ENCODE measurements at places on chromosomes 3 and 15.

- peak; percentile 33 for DNase-seq
These were observed 729 bp upstream of the ZBTB11 start for GRCh38 chr3:101677436-101678286.

DNA sequence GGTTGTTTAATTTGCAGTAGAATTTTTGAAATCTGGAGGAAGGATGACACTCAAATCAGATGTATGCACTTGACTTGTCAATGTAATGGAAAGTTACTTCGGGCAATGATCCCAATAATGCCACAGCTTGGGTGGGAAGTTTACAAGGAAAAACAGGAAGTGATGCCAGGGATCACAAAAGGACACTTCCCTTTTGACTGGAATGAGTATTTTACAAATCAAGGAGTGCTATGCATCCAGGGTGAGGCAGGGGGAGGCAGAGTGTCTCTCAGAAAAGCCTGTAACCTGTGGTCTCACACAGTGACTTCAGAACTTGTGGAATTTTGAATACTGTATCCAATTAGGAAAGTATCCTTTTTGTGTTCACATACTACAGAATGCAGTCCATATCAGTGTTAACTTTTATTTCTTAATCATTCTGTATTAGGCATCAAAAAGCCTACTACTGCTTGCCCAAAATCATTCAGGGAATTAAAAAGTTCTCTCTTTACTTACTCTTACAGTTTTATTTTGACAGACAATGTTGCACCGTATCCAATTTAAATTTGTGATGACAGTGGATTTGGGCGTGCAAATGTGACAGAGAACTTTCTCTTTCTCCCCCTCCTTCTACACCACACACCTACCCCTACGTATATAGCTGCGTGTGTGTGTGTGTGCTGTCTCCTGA is 445.1 kb downstream of the MECOM start:
- peak; percentile 14 for DNase-seq

DNA sequence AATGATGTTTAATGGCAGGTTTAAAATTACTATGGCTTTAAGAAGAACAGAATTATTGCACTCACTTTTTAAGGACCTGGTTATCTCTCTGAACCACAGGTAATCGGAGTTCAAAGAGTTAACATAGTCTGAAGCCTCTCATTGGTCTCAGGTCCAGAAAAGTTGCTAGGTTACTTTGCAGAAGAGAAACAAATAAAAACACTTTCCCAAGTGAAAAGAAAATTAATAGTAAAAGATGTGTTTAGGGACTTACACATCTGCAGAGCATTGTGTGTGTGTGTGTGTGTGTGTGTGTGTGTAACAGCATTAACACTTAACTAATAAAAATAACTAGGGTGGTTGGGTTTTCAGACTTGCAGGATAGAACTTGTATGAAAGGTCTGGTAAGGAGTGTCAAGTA is 1.0 kb downstream of the MASP1 start:
- no peak for DNase-seq

- no peak for DNase-seq
These were observed 175.4 kb upstream of the TP63 start for GRCh38 chr3:189455641-189456417.

DNA sequence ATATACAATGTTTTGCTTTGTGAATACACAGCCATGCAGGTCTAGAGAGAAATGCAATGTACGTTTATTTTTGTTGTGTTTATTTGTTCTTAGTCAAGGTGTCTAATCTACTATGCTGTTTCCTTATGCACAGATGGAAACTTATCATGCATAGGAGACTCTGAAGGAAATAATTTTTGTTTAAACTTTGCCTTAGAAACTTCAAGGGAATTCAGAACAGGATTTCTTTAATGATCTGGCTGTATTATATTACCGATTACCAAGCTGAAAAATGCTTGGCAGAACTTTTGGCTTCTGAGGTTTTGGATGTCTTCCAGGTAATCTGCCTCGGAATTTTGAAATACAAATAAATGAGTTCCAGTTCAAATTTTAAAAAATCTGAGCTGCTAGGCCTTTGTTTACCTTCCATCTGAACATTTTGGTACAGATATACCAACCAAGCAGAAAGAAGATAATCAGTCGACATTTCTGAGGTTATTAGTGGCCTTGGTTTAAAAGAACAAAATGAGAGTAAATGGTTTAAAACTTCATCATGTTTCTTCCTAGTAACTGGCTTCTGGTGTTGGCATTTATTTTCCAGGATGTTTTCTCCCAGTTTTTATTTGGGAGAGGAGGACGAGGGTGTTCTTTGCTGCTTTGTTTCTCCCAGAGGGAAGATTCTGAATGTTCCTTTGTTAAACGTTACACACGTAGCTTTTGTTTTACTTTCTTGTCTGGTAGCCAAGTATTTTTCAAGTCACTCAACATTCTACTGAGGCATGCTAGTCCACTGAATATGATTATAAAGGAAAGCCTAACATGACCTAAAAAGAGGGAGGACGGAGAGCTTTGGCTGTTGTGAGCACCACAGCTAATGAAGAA is 421.8 kb upstream of the TBL1XR1 start:
- no peak for DNase-seq

DNA sequence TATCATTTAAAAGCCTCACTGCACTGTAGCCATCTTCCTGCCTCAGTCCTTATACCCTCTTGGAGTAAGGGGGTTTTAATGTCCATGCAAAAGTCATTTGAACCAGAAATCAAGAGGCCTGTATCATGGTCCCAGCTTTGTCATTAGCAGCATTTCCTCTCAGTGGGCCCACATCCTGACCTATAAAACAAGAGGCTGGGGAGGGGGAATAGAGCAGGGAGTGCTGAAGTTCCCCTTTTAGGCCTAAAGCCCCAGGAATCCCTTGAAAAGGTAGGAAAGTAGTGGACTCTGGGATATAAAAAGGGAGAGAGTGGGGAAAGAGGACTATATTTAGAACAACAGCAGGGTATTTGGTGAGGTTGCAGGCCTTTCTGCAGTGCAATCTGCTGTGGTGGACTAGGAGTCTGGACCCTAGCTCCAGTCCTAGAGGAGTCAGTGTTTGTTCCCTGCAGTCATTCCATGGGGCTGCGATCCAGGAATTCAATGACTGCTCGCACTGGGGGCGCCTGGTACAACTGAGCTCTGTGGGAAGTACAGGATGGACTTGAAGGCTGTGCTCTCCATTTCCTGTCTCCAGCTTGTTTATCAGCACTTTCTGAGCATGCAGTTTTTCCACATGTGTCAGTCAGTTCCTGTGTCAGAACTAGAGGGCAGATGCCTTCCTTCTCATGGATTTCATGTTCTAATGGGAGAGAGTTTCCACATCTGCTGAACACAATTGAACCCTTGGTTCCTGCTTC is 46.8 kb downstream of the PDHB start:
- DNase-seq: no peak

- no peak for DNase-seq
These were observed 706.3 kb downstream of the PDCD6IP start for GRCh38 chr3:34504775-34505174.

DNA sequence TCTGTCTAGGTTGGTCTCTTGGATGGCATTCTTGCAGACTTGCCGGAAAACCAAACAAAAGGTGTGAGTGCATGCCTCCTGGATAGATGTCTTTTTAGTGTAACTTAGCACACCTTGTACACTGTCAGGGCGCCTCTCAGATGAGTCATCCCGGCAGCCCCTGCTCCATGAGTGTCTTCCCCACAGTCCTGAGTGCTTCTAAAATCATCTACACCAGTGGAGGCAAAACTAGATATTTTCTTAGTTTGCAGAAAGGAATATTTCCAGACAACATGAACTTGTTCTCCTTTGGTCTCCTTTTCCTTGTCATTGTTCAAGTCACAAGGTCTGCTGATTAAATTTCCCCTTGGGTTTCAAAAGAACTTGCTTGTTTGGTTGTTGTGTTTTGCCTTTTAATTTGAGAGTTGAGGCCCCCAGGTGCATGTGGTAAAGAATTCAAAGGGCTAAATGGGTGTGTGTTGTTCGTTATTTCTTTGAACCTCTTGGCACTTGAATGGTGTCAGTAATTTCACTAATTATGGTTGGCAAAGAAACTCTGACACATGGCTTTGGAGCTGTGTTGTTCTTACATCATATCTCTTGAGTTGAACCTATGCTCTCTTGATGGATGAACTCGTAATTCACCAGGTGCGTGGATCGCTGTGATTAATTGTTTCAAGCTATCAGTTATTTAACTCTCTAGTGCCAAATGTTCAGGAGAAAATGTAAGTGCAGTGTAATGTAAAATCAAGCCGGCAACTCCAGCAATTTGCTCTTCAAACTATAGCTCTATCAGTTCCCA is 98.2 kb downstream of the IGF1R start:
- peak; percentile 56 for DNase-seq

DNA sequence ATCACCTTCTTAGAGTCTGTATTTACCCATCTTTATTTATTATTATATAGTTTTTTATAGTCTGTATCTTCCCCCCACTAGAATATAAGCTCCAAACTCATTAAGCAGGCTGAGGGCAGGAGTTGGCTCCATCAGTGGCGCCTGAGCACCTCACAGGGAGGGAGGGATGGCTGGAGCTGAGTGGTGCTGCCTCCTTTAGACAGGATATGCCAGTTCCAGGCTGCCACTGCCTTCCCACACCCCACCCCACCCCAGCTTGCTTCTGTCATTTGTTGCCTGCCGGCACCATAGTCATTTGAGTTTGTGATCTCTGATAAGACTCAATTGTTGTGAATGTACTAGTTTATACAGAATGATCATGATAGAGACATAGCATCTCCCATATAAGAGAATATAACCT is 85.5 kb downstream of the KLHL25 start:
- DNase-seq: no peak

DNA sequence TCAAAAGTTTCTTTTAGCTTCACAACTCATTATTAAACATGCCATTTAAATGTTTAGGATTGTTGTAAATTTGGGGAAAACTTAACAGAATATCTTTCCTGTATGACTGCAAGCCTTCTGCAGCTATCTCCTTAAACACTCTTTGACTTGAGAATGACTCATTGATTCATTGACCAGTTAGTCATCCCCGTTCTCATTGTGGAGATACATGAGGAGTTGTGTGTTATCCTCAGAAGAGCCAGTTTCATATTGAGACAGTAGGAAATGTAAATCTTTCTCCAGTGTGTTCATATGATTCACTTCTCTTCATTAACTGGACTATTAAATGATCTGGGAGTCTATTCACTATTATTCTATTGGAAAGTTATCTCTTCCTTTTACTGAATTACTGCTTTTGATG is 83.0 kb downstream of the CRYGS start:
- peak; percentile 32 for DNase-seq

DNA sequence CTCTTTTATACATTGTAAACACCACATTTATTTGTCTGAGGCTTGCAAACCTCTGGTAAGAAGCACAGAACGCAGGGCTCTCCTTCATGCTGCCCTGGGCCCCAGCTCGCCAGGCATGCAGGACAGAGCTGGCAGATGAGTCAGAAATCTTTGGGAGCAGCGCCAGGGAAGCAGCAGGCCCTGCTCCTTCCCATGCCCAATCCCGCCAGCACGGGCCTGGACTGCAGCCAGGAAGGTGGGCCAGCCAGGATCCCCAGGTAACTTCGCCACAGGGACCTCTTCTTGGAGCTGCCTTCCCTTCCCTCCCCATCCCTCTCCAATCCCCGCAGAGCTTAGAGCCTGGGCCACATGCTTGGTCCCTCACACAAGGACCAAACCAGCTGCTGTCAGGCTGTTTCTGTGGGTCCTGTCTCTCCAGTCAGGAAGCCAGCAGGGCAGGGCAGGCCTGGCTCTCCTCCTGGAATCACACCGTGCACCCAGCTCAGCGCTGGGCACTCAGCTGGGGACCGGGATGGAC is 8.8 kb downstream of the STOML1 start:
- no peak for DNase-seq

- DNase-seq: no peak
These were observed 16.6 kb downstream of the ANKRD28 start for GRCh38 chr3:15781131-15781530.

DNA sequence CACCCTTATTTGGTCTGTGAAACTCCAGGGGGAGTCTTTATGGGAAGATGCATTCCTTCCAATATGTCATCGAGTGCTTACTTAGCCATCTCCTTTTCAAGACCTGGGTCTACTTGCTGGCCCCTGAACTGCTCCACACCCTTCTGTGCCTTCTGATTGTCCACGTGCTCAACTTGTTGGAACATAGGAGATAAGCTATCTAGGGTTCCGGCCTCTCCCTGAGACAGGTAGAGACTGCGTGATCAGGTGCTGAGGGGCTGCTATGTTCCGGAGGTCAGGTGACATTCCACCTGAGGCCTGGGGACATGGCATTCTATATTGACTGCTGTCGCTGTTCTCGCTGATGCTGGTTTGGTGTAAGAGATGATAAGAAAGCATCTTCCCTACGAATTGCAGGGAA is 65.6 kb downstream of the ATP1B3 start:
- no peak for DNase-seq

- DNase-seq: no peak
These were observed 310.6 kb downstream of the MAGI1 start for GRCh38 chr3:65728138-65728537.

- DNase-seq: peak; percentile 62
These were observed at the start of gene UTS2B for GRCh38 chr3:191329654-191330529. TSS of gene UTS2B (minus strand) at chr3:191330526. CDS start at chr3:191282189, 48,337 bp downstream.

DNA sequence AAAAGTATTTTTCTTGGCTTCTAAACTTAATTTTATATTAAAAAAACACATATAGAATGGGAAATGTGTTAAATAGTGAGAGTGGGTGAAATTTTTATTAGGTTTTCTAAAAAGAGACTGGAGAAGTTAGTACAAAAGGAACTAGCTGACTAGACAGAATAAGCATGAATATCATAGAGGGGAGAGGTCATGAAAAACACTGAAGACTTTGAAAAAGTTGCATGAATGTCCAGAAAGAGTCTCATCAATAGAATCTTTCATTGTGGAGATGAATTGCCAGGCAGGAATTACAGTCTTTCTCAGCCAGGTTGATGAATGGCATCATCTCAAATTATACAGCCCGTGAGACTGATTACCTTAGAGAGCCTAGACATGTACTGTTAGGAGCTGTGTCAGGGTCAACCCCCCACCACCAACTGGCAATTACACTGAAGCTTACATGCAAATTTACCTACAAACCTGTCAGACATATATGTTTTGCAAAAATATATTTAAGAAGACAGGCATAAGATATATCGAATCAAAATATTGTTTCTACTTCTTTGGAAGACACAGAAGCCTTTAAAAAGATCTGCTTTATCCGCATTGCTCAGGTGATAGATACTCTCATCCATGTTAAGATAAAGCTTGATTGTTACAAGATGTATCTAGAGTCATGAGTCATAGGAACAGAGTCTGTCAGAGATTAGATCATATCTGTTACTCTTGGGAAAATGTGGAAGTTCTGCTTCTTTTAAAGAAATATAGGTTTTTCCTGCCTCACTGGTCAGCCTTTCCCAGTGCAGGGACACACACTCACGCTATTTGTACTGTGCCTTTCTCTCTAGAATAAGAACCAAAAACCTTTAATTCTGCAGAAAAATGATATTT is 34.8 kb upstream of the PFN2 start:
- no peak for DNase-seq

- DNase-seq: peak; percentile 14
These were observed 7.5 kb downstream of the CMSS1 start for GRCh38 chr3:99825004-99825640.

GRCh38 chr3:107024551-107025026 is 352.6 kb upstream of the CCDC54 start:
- DNase-seq: no peak

DNA sequence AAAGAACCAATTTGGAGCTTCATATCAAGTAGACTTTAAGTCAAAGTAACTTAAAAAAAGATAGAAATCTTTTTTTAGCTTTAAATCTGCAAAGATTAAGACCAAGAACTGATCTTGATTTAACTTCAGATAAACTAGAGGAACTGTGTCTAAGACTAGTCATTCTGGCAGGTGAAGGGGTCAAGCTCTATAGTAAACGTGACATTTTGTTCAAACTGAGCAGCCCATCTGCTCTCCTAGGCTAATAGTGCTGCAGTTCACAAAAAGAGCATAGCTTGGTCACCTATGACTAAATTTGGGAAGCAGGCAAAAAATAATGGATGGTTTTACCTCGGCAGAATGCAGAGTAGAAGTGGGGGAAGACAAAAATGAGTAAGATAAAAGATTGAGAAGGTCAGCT is 168.8 kb upstream of the ALCAM start:
- DNase-seq: no peak

Data from SW480 (cell line).